HTR-8/SVneo (cell line): ENCODE measurements at places on chromosomes 12 and 14.

DNA sequence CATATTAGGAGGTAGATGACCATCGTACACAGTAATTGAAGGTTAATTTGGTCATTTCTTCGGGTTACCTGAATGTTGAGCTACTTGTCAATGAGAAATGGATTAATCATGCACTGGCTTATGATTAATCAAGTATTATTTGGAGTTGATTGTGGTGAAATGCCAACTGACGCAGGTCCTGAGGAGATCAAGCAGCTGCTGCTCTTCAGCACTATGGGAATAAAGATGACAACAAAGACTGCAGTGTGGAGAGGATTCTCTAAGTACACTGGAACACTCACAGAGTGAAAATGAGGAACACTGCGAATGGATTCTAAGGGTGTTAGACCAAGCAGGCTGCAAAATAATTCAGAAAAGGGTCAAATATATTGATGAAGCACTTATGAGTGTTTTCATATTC is 202.8 kb upstream of the DIO2 start:
- no peak for DNase-seq

DNA sequence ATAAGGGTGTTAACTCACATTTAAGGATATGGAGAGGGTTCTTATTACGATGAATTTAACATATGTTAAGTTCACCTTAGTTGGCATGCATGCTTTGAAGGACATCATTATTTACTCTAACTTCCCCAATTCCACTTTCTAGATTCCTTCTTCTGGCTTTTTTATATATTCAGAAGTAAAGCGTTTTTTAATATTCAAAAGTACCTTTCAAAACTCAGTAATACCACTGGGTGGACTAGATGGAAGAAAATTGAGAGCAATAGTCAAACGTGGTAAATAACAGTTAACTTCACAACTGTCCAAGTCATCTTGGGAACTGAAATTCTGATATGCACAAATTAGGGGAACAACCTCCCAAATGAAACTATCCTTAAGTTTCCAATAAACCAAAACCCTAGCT is 9.1 kb downstream of the SINHCAF start:
- DNase-seq = no peak

DNA sequence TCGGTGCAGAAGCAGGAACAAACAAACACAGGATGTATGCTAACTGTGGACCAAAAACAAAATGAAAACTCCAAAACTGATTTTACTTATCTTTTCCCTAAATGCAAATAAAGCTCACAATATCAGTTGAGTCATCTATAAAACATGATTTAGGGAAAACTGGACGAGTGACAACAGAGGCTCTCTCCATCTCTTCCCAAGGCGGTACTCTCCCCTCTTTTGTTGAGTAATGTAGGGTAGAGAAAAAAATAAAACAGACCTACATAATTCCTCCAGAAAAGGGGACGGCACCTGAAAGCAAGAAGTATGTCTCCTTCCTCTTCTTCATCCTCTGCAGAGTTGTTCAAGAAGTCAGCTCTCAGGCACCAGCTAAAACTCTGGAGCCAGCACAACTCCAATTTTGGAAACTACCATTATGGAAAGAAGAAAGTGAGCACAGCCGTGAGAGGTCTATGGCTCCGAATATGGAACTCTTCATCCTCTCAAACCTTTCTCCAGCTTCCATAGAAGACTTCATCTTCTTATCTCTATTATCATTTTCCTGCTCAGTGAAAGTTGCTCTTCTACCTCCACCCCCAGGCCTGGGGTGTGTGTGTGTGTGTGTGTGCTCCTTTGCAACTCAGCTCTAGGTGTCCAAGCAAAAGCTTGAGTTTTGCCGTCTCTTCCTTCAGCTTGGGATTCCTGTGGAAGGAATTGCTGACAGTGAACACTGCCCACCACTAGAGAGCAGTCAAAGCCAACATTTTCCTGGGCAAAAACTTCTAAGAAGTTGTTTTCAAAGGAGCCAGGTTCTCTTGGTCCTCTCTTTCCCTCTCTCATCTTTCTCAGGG is 155.4 kb downstream of the DIO2 start:
- peak; percentile 37 for DNase-seq

GRCh38 chr12:120470150-120470784 is 719 bp upstream of the SRSF9 start:
- no peak for DNase-seq

DNA sequence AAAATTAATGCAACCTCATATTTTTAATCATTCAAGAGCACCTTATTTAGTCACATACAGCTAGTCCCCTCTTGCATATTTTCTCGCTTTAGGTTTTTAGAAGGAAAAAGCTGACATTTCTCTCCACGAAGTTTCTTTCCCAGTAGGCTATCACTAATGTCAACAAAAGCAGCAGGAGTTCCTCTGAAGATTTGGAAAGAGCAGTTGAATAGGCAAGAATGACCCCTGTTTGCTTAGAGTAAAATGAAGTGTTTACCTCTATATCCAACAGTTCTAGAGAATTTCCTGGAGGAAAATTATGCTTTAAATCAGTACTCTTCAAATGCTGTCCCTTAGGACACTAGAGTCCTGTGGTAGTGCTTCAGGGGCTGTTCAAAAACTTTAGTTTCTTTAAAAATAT is 188.1 kb upstream of the PRKD1 start:
- no peak for DNase-seq

GRCh38 chr14:76784881-76785280 is 23.6 kb downstream of the VASH1 start:
- peak; percentile 97 for DNase-seq

GRCh38 chr12:99529966-99530365 is 117.6 kb upstream of the GARIN6 start:
- DNase-seq = peak; percentile 6

GRCh38 chr14:76884853-76885276 is 58.7 kb downstream of the LRRC74A start:
- DNase-seq = no peak

GRCh38 chr14:94764573-94764972 is 5.3 kb downstream of the GSC start:
- DNase-seq = no peak

DNA sequence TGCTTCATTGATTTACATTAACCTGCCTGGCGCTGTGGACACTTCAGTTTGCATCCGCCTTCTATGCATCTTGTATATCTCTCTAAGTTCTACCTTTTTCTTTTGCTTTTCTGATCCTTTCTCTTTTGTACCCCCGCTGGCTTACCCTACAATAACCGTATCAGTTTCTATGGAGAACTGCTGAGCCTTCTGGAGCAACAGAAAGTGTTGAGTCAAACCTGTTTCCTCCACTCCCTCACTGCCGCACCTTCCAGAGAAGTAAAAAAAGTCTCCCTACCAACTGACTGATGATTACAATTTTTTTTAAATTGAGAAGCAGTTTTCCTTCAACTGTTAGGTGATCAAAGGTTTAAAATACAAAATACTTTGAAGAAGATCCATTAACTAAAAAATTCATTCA is 17.4 kb downstream of the EXD2 start:
- DNase-seq = no peak

GRCh38 chr12:81167694-81168093 is 89.8 kb downstream of the ACSS3 start:
- no peak for DNase-seq

GRCh38 chr12:29223426-29223825 is 74.3 kb downstream of the FAR2 start:
- no peak for DNase-seq

GRCh38 chr12:107533218-107533617 is 152.4 kb upstream of the PWP1 start:
- no peak for DNase-seq

DNA sequence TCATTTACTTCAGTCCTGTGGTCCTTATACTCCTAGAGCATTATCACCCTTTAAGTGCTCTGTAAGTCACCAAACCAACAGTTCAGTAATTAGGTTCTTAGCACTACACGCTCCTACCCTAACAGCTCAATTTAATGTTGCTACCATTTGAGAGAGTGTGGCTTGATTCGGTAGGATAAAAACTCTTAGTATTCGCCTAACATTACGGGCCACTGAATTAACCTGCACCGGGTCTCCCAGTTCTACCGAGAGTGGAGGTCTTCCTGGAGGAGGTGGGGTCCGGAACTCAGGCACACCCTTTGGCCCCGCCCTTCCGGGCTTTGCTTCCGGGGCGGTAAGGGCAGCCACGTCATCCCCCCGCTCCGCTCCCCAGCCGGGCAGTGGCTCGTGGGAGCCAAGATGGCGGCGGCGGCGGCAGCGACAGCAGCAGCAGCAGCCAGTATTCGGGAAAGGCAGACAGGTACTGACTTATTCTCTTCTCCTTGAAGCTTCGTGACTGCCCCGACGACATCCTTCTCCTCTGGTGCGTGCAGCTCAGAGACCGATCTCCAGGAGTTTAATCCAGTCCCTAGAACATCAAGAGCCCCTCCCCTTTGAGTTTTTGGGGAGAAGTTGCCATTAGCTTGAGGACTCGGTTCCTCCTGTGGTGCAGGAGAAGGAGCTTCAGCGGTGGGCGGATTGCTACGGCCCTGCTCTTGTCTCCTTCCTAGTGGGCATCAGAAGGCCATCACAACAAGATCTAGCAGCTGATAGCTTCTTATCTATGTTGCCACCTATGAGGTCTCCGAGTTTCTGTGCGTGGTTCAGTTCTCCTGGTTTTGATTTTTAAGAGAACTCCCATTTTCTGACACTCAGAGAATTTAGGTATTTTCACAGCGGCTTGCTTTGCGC is at the start of gene SCFD1:
TSS of gene SCFD1 (plus strand) at position 380 of the 891 bp plus-strand sequence. CDS start at position 400, 20 bp downstream.
- peak; percentile 93 for DNase-seq

- no peak for DNase-seq
These were observed 168.0 kb downstream of the SLC16A7 start for GRCh38 chr12:59763835-59764234.

- no peak for DNase-seq
These were observed 8.7 kb downstream of the WNT1 start for GRCh38 chr12:48986720-48987291.

- peak; percentile 50 for DNase-seq
These were observed 1.7 kb upstream of the FLRT2 start for GRCh38 chr14:85528080-85528896.

DNA sequence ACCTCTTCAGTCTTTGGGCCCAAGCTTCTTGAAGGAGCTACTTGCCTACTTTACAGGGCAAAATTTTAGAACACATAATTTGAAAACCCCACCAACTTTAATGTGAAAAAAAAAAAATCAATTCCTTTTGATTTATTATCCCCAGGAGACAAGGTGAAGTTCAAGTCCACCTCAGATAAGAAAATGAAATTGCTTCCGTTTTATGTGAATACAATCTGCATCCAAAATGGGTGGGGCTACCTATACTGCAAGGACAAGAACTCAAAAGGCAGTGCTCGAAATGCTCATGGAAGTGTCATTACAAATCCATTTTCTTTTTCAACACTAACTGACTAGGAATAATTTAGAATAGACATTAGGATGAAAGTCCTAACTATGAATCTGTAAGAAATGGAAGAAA is 45.7 kb downstream of the SSPN start:
- no peak for DNase-seq

GRCh38 chr12:64510667-64511066 is 58.7 kb downstream of the TBK1 start:
- no peak for DNase-seq

GRCh38 chr14:44966601-44967336 is 4.8 kb downstream of the TOGARAM1 start:
- no peak for DNase-seq

GRCh38 chr14:59067127-59067894 is 121.2 kb upstream of the DAAM1 start:
- no peak for DNase-seq

DNA sequence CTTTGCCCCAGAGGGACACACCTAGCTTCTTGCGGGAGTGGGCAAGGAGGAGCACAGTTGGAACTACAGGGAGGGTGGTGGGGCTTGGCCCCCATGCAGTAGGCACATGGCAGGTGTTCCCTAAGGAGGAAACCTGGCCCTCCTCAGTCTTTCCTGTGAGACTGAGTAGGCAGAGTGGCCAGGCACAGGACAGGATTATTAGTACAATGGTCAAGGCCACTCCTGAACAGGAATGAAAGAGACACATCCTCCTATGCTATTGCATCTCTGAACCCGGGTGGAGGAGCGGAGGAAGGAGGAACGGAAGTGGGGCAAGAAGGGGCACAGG is 846 bp downstream of the MYO1A start:
- DNase-seq = no peak

GRCh38 chr12:42370013-42370412 is 44.0 kb downstream of the PPHLN1 start:
- no peak for DNase-seq

DNA sequence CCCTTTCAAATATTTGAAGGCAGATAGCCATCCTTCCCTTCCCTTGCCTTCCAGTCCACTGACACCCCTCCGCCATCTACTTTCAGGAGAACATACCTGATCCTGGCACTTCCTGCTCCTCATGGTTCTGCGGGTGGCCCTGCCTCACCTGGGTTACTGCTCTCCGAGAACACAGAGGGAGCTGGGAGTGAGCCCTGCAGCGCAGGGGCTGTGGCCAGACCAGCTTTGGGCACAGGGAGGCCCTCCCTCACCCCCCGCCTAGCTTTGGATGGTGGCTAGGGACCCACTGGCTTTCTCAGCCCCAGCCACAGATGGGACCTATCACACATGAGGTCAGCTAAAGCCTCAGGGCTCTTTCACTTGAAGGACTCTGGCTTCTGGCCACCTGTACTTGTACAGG is 12.4 kb downstream of the IQSEC3 start:
- no peak for DNase-seq

DNA sequence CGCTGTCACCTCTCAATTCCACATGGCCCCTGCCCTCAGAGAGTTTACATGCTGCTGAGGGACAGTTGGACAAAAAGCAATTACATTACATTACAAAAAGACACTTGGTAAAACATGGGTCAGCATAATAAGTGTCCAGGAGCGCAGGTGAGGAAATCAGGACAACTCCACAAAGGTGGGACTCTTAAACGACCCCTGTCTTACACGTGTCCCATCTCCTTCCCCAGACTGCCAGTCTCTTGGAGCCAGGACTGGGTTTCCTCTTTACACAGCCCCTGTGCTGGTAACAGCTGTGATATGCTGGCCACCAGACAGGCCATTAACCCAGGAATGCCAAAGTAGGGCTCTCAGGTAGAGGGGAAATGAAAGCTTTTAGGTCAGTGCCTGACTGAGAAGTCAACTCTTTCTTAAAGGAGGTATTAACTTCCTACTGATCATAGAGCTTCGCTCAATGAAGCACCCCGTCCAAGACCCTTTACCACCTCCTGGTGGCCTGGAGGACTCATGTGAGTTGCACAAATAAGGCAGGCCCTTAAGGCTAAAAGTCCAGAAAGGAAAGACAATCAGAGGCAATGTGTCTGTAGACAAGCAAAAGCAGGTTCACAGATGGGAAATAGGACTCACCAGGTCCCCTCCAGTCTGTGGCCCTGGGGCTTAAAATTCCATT is 55.5 kb downstream of the ANO2 start:
- no peak for DNase-seq

- no peak for DNase-seq
These were observed 374.8 kb downstream of the RMST start for GRCh38 chr12:97837401-97837800.

DNA sequence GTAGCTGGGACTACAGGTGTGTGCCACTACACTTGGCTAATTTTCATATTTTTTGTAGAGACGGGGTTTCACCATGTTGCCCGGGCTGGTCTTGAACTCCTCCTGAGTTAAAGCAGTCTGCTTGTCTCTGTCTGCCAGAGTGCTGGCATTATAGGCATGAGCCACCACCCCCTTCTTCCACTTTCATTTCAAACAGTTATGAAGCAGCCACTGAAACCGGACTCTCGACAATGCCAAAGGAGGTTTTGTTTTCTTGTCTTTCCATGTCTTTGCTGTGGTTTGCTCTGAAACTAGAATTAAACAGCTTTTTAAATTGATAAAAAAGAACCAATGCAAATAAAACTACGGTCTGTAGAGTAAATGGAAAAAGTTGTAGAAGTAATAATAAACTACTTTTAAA is 30.4 kb downstream of the RAP1B start:
- DNase-seq = no peak
